ENCODE measurements at places on chromosomes 6 and 20. TPM values are rescaled to one million over a fixed set of nuclear protein-coding genes. Genes with fewer than 3 reads are reported as not detected.

GRCh38 chr6:30937265-30937664 lies 3.5 kb upstream of the MUCL3 start:
- no peak for DNase-seq

- no peak for DNase-seq
These were observed 121.1 kb upstream of the HDGFL1 start for GRCh38 chr6:22448291-22448711.

GPANK1 gene
- 9.8 TPM for total RNA-seq

CPNE5 gene
- 4.3 TPM for total RNA-seq

RSPO4 gene
- 0.25 TPM for total RNA-seq

KHDC1L gene
- total RNA-seq, result 0.67 TPM
